Stimulated activated CD8-positive, alpha-beta memory T cell treated with anti-CD3 and anti-CD28 coated beads, Interleukin-4, amount 100 ng/mL, for 4 hours (primary cell): ENCODE measurements at places on chromosomes 3 and 15.

DNA sequence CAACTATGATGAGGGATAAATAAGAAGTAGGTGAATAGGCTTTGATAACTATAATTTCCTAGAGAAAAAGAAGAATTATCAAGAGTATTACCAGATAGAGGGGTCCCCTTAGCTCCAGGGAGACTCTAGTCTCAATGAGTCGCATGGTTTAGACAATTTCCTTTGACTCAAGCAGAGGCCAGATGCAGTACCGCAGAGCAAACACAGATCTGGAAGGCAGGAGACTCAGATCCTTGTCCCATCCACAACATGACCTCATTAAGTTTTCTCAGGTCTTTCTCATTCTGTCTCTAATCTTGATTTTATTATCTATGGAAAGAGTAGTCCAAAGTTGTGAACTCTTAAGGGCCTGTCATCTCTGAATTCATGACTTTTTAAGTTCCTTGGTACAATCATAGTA is 987.9 kb downstream of the NTRK3 start:
- no peak for DNase-seq

DNA sequence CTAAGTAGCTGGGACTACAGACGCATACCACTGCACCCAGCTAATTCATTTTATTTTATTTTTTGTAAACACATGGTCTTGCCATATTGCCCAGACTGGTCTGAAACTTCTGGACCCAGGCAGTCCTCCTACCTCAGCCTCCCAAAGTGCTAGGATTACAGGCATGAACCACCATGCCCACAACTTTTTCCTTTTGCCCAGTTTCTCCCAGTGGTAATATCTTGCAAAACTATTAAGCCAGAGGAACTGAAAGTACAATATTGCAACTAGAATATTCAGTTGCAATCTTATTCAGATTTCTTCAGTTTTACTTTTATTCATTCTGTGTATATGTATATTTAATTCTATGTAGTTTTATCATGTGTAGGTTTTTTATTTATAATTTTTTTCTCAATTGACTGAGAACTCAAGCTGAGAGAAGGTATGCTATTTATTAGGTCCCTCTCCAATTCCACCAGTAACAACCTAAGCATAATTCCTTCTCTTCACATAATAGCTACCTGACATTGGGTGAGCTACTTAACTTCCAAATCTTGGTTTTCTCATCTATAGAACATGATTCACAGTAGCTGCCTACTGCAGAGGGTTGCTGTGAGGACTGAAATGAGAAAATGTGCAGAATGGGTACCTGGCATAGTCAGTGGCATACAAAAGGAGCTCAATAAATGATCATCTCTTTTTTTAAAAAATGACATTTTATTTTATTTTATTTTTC is 30.8 kb downstream of the KLHL18 start:
- DNase-seq, result no peak

DNA sequence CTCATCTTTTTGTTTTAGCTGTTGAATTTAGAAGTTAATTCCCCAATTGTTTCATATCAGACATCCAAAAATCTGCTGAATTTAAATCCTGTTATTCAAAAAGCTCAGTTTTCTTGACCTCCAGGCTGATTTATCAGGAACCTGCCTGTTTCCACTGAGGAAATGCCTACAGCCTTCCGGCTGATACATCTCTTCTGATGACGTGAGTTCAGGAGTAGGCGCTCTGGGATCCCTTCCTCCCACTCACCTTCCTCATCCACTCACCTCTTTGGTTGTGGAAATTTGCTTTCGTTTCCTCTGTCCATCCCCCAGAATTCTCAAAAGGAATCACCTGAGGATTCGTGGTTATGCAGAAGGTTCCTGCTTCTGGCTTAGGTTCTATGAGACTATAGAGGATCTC is 55.4 kb upstream of the ALDH1A3 start:
- no peak for DNase-seq

GRCh38 chr15:73601451-73602445 is 31.4 kb downstream of the NPTN start:
- DNase-seq, result no peak

GRCh38 chr3:119497820-119498185 is 544 bp upstream of the TIMMDC1 start:
- DNase-seq, result no peak

DNA sequence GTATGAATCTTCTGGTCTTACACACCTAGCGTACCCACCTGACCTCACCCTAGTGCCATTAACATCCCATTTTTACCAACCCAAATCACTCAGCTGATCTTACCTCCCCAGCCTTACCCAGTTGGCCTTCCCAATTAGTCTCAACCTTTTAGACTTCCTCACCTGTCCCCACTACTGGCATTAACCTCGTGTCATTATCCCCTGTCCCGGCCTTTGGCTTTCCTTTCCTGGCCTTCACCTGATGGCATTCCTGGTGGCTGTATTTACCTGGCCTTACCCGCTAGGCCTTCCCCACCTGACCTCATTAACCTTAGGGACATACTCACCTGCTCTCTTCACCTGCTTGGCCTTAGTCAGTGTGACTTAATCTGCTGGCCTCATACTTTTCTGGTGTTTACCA is 104.1 kb downstream of the IL12A start:
- DNase-seq, result no peak

DNA sequence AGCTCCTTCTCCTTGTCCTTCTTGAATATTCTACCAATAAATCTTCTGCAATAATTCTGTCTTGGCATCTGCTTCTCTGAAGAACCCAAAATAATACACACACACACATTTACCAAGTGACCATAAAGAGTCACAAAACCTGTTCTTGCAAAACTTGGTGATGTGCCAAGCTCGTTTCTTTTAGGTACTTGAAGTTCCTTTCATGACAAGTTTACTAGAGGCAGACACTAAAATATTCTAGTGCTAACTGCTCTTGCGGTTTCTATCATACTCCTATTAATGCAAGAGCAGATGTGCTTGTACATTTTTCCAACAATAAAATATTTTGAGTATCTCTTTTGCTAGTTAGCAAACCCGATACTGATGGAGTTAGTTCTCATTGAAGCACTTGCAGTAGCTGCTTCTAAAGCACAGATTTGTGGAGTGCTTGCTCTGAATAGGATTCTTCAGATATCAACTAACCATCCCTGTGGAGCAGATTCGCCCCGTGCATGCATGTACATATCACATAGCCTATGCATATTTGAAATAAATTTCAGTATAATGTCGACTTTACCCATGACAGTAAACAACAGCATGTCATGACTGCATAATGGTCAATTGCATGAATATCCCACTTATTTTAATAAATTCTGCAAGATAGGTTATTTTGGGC is 23.2 kb downstream of the HHLA2 start:
- DNase-seq, result no peak
